AG09319 (cell line): ENCODE measurements at places on chromosomes 5 and 9.

GRCh38 chr9:3957306-3957705, 342.6 kb downstream of the GLIS3 start:
- DNase-seq = no peak

- no peak for DNase-seq
These were observed 142.2 kb downstream of the BAAT start for GRCh38 chr9:101242651-101243050.

DNA sequence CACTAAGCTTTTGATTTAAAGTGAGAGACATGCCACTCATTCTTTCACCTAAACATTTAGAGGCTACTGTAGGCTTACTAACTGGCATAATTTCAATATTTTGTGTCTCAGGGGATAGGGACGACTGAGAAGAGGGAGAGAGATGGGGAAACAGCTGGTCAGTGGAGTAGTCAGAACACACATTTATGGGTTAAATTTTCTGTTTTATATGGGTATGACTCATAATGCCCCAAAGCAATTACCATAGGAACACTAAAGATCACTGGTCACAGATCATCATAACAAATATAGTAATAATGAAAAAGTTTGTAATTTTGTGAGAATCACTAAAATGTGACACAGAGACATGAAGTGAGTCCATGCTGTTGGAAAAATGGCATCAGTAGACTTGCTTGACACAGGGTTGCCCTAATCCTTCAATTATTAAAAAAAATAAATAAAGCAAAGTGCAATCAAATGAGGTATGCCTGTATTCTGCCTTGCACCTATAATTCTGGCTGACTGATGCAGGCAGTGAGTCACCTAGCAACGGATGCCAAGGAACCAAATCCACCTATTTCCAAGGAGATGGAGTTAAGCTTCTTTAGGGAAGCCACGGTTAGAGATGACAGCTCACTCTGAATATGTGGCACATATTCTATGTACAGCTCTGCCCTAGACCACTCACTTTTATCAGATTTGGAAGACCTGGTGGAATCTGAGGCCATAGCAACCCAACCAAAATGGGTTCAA, 166.1 kb downstream of the MARCHF11 start:
- DNase-seq = no peak

GRCh38 chr9:130438382-130438981, 6.3 kb upstream of the ASS1 start:
- DNase-seq = no peak

- no peak for DNase-seq
These were observed 75.8 kb downstream of the ARHGAP26 start for GRCh38 chr5:142845954-142846398.

DNA sequence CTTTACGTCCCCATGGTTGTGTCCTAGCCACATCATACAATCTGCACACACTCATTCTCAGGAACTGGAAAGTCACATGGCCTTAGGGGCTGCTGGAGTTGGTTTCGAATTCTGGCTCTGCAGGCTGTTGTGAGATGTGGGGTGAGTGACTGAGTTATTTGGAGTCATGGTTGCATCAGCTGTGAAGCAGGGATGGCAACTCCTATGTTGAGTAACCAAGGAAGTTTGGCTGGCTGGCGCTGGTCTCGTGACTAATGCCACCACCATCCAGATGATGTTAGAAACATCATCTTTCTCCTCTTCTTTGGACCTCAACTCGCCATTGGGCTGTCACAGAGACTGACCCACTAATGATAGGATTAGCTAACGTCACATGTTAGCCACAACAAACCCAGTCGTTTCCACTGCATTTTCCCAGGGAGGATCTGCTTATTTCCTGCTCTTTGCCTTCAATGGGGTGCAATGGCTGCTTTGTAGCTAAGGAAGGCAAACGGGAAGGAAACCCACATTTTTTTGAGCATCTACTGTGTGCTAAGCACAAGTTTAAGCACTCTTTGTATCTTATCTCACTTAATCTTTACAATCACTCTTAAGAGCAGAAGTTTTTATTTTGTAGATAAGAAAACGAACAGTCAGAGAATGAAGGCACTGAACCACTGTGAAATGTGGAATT, 78.1 kb upstream of the UBTD2 start:
- DNase-seq = peak; percentile 98

- no peak for DNase-seq
These were observed 10.0 kb downstream of the VAV2 start for GRCh38 chr9:133981958-133982681.

- no peak for DNase-seq
These were observed 34.4 kb downstream of the SHC3 start for GRCh38 chr9:89144238-89144637.

DNA sequence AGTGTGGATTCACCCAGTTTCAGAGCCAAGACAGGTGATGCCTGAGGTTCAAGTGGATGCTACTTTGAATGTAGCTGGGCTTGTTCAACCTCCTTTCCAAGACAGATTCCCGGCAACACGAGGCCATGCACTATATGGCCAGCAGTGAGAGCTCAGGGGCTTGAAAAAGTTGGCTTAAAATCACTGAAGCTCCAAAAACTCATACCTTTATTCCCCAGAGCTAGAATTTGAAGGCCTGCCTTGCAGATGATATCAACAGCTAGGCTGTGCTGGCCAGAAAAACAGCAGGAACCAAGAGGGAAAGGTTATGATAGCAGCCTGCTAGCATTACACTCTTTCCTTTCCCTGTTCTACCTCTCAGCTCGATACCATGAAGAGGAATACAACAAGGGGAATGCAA, 120.2 kb upstream of the DAB2 start:
- DNase-seq = no peak

DNA sequence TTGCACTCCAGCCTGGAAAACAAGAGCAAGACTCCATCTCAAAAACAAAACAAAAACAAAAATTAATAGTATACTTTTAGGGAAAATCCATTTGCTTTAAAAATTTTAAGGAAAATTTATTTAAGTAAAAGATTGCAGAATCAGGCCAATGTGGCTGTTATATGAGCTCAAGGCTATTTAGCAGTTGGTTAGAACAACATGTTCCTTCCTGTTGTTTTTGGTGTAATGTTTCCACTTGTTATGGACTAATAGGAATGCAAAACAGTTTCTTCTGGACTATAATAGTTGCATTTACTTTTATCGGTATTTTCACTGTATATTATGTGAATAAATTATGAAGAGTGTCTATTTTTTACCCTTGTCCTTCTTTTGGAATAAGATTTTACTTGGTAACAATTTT, 3.0 kb upstream of the CDC42SE2 start:
- DNase-seq = no peak

GRCh38 chr5:42992088-42992879, 47.8 kb downstream of the ANXA2R start:
- no peak for DNase-seq

DNA sequence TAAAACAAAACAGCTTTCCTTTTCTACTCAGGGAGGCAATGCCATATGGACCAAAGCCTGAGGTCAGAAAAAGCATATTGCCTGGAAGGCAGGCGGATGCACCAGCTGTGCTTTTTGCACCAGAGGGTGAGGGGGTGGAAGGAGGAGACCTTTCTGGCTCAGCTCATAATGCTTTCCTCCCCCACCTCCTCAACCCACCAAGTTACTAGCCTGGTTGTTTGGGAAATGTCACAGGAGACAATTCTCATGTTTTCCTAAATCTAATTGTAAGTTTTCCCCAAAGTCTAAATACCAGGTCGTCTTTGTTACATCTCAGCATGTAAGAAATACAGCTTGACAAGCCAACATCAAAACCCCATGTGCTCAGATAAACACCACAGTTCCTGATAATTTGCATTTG, 72.6 kb upstream of the DMRTA1 start:
- no peak for DNase-seq

DNA sequence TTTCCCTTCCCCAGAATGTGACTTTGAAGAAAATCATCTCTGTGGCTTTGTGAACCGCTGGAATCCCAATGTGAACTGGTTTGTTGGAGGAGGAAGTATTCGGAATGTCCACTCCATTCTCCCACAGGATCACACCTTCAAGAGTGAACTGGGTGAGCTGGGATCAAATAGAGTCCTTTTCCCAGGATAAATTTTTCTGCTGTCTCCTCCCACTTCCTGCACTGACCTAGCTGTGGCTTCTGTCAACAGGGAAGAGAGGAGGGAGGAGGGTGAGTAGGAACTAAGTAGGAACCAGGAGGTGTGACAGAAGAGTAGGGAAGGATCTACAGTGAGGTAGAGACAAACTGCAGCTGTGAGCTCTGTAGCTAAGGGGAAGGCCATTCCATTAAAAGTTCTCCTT, 69.3 kb downstream of the MAMDC2 start:
- DNase-seq = no peak

DNA sequence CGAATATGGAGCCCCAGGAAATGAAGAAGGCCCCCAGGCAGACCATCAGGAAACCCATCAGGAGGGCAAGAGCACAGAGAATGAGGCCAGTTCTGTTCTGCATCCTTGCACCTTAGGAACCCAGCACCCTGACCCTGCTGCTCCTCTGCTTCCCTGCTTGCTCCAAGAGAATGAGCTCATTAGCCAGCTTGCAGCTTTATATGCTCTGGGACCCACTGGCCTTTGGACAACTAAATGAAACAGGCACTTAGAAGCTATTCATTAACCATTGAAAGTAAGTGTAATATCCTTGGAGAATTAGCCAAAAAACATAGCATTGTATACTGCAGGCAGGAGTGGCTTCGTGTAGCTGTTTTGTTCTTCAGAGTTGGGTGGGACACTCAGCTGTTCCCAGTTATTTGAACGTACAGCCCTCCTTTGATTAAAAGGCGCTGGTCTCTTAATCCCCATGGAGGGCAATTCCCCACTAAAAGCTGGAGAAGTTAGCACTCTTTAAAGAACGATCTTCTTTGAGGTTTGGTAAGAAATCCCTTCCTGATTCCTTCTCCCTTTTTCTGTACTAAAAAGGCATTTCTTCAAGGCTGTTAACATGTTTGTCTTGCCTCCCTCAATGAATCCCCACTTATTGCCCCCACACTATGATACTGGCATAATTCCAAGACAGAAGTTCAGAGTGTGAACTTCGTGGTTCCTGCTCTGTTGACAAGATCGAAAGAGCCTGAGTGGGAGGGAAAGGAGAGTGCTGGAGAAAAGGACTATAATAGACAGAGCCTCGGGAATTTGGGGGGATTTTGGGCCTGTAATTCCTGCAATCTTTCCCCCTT, at the start of gene TMEM252:
Gene TMEM252, minus strand, starts transcription at position 172 of the 824 bp plus-strand sequence. Its CDS starts 69 bp downstream, at position 103.
- DNase-seq = no peak

- DNase-seq = no peak
These were observed 116.0 kb downstream of the TENT4A start for GRCh38 chr5:6829150-6829784.

- no peak for DNase-seq
These were observed 137.9 kb downstream of the KIAA0825 start for GRCh38 chr5:94480486-94480885.

DNA sequence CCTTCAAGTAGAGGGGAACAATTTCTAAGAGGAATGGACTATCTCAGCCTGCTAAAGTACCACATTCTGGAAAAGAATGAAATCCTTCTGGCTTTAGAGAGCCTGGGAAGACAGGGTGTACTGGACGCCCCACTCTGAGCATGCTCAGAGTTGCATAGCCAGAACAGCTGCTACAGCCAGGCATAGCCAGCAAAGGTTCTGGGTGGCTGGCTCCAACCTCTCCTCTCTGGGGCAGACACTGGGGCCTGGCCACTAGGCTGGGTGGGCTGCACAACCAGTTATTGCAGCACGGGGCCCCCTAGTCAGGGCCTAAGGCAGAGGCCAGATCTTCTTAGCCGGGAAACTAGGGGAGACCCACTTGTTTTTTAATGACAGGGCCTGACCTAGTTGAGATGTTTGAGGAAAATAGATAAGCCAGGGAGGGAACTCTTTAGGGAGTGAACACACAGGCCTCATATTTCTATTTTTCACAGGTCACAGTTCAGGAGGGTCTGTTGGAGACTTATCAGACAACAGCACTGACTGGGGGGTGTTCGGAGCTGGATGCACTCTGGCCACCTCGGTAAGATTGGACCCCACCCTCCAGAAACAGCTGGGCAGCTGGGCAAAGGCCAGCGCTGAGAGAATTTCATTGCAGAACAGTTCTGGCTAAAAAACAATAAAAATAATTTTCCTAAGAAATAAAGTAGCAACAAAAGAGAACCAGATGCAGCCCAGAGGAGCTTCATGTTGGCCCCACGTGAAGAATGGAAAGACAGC, 142.9 kb downstream of the LPAR1 start:
- DNase-seq = no peak

DNA sequence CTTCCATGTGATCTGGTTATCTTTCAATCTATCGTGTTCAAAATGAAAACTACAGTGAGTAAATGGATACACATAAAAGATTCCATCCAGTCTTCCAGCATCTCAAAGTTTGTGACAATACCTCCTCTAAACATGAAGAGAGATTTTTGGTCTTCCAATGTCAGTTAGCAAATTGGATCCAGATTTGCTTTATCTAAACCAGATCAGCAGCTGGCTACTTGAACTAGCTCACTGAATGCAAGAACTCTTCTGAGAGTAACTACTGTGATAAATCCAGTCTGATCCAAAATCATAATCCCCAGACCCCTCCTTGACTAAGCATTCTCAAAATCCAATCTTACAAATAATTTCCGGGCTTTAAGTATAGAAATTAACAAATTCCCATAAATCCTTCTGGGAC, 2177.9 kb upstream of the C9orf72 start:
- no peak for DNase-seq

DNA sequence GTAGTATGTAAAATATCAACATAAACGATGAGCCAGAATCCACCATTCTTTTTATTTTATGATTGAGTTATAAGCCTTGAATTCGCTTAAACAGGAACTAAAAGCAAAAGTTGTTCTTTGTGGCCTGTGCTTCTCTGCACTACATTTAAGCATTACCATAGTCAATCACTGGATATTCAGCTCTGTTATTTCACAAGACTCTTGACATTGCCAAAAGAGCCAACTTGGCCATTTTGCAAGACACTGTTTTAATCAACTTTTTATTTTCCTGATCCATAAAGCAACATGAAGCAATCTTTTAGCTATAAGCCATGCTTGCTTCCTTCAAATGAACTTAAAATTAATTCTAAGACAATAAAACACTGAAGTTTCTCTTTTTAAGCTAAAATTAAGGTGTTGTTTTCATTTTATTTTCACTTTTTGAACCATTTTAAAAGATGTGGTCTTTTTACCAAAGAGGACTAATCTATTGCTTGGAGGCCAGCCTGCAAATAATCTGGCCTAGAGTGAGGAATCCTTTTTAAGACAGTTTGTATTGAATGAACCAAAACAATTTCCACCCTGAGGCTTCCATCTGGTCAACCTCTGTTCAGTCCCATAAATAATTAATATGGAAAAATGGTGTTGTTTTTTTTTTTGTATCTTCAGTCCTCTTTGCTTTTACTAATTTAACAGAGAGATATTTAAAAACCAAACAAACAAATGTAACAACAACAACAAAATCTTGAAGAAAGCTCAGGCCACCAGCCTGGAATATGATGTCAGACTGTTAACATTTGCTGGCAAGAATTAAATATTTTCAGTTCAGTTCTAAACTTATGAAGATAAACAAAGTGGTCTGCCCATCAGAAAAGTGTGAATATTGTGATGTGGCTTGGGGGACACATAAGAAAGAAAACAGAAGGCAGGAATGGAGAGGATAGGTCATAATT, 274.4 kb downstream of the MARCHF11 start:
- DNase-seq = no peak

DNA sequence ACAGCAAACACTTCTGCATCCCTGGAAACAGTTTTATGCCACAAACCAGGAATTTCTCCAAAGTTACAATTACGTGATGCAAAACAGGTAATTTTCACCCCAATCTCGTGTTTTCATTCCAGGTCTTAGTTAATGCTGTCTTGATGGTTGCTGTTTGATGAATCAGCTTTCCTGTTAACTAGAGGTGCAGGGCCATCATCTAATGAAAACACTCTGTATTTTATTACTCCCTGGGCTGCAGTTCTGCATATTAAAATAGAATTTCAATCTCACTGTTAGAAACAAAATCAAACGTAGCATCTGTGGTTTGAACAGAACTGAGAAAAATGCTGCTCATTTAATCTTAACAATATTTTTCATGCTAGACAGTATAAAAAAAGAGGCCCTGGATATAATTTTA, 129.4 kb downstream of the TUSC1 start:
- DNase-seq = no peak
